ENCODE measurements at places on chromosomes 5 and 9. TPM values are rescaled to one million over a fixed set of nuclear protein-coding genes. Genes with fewer than 3 reads are reported as not detected.

DNA sequence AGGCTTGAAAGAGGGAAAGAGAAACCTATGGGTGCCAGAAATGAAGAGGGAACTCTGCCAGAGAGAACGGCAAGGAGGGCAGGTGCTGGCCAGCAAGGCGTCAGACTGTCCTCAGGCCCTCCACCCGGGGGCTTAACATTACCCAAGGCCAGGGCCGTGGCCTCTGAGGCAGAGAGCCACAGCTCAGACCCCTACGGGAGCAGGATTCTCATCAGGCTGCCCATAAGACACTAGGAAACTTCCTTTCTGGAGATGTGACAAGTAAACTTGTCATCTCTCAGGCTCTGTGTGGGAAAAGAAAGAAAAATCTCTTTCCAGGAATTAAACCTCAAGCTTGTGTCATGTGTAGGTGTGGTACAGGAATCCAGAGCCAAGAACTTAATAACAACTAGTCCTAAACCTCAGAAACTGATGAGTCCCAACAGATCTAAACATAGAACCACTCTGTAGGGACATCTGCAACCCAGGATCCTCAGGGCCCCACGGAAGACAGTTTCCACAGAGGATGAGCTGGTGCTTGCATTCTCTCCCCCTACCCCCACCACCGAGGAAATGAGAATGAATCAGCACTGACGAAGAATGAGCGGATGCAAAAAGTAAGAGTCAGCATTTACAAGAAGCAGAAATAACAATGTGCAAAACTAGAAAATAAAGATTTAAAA lies 74.3 kb downstream of the DCP2 start:
- peak overlapping the region; percentile 17 for H3K4me3 ChIP-seq
- no peaks in the 10 kb centered on the region for H3K27me3 ChIP-seq
- peak; percentile 74 for DNase-seq
- peaks cover 24% of the 10 kb centered on the region for H3K4me1 ChIP-seq

HAND1 gene
- total RNA-seq: not detected

GRCh38 chr9:126654124-126654523 lies 40.4 kb downstream of the LMX1B start:
- no peak for DNase-seq
- H3K4me1 ChIP-seq: no peaks in the 10 kb centered on the region

C9orf153 gene
- 0.33 TPM for total RNA-seq

PCDHB11 gene
- total RNA-seq: not detected

GPSM1 gene
- total RNA-seq: 19.2 TPM

PLPP7 gene
- total RNA-seq: not detected

DNA sequence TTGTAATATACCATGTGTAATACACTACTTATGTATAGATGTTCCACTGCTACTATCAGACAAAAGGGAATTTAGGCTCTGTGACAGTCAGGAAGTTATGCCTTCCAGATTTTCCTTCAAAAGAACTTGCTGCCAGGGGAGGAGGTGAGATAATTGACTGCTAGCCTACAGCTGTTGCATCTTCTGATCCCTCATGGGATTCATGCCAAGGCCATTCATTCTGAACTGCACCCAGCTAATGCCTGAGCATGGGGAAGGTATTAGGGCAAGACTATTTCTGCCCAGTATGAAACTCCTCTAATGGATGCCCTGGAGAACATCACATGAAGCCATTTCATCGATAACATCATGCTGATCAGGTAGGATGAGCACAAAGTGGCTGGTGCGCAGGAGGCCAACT lies 746.5 kb upstream of the ZNF608 start:
- H3K27me3 ChIP-seq: no peaks in the 10 kb centered on the region
- H3K4me1 ChIP-seq: no peaks in the 10 kb centered on the region
- no peaks in the 10 kb centered on the region for H3K36me3 ChIP-seq
- no peak overlapping the region for H3K27ac ChIP-seq
- no peak for DNase-seq

Measured in activated CD4-positive, alpha-beta T cell treated with anti-CD3 and anti-CD28 coated beads, Interleukin-2, amount 10 ng/mL, durations not matched to agents 24 days and 14 days (primary cell).